Femur (tissue), 1 donor: ENCODE measurements at places on chromosomes 4 and X.

- DNase-seq = no peak
These were observed 24.6 kb downstream of the TRO start for GRCh38 chrX:54945224-54945623.

- no peak for DNase-seq
These were observed 701.1 kb upstream of the ATOH1 start for GRCh38 chr4:93127489-93127888.

DNA sequence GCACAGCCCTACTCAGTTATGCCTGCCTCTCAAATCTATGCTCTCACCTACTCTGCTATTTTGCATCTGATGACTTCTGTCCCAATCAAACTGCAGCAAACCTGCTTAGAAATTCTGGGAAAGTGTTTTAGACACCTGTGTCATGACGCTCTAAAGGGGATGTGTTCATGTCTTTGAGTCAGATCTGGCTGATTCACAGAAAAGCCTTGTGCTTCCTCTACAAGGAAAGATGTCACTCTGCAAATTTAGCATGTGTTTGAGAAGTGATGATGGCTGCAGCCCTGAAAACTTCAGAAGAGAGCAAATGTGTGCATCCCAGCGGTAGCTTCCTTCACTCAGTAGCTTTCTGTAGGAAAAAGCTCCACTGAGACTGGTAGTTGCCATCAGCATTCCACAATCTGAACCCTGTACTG is 235.4 kb downstream of the MGST2 start:
- no peak for DNase-seq

DNA sequence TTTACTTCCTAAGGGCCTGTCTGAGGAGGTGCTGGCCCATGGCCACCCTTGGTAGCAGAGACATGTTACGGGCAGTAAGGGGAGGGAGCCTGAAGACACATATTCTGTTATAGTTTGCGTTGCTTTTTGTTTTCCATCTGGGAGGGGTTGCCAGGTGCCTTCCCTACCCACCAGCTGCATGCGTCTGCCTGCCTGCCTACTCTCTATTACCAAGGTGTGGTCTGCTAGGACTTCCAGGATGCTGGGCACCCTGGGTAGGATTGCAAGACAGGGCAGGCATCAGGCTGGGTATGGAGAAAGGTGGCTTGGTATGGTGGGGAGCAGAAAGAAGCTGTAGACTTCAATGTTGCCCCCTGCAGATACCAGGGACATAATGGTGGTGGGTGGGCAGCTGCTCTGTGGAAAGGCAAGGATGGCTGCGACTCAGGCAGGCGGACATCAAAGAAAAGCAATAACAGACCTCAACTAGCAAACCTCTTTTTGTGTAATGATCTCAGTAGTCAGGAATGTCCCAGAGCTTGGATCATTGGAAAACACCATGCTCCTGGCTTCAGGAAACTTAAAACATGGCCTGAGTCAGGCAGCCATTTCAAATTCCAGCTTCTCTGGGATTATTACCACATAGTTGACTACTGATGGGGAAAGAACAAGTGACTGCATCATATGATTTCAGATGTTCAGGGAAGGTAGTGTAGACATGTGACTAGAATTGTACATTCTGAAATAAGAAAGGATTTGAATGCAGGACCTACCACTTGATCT is 67.8 kb downstream of the HOPX start:
- DNase-seq = no peak
